Left lung (tissue), 14 donors: ENCODE measurements at places on chromosomes 6 and 20.
A peak's percentile ranks its signal among the peaks of the same experiment; 100 is the strongest.

DNA sequence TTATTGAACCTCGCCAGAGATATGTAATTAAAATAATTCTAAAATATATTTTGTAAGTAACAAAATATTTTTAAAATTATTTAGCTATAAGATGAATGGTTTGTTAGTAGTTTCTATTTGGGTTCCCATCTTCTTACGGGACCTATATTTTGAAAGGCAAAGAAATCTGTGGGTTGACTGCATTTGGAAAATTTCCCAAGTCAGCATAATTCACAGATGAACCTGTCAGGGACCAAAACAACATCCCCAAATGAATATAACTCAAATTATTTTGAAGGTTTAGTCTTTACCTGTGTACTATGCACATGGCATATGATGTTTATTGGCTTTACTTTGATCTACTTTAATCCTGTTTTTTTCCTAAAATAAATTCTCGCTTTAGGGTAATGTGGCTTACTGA is 607.4 kb upstream of the JAG1 start:
- H3K4me1 ChIP-seq: no peaks in the 10 kb centered on the region
- no peak for DNase-seq
- no peak overlapping the region for H3K4me3 ChIP-seq
- no peaks in the 10 kb centered on the region for H3K36me3 ChIP-seq
- H3K27me3 ChIP-seq: no peaks in the 10 kb centered on the region

GRCh38 chr6:138869398-138869797 is 73.5 kb downstream of the ECT2L start:
- no peak overlapping the region for H3K4me3 ChIP-seq
- H3K27ac ChIP-seq: no peak overlapping the region
- H3K4me1 ChIP-seq: no peaks in the 10 kb centered on the region

- H3K4me3 ChIP-seq: no peak overlapping the region
- H3K36me3 ChIP-seq: no peaks in the 10 kb centered on the region
- H3K27ac ChIP-seq: no peak overlapping the region
- no peak for DNase-seq
- H3K27me3 ChIP-seq: peaks cover 91% of the 10 kb centered on the region
- peaks cover 10% of the 10 kb centered on the region for H3K4me1 ChIP-seq
Measured at GRCh38 chr20:21522481-21523280, 8.8 kb upstream of the NKX2-2 start.

- no peaks in the 10 kb centered on the region for H3K27me3 ChIP-seq
- DNase-seq: no peak
- peak overlapping the region; percentile 90 for H3K4me3 ChIP-seq
- H3K36me3 ChIP-seq: no peaks in the 10 kb centered on the region
Measured at GRCh38 chr6:11092668-11093375, 812 bp upstream of the SMIM13 start.

- H3K27me3 ChIP-seq: no peaks in the 10 kb centered on the region
- no peak overlapping the region for H3K4me3 ChIP-seq
- H3K27ac ChIP-seq: no peak overlapping the region
- H3K4me1 ChIP-seq: no peaks in the 10 kb centered on the region
- H3K36me3 ChIP-seq: no peaks in the 10 kb centered on the region
Measured at GRCh38 chr6:22556266-22556665, 13.1 kb upstream of the HDGFL1 start.
